ENCODE measurements at places on chromosomes 13 and 19.

DNA sequence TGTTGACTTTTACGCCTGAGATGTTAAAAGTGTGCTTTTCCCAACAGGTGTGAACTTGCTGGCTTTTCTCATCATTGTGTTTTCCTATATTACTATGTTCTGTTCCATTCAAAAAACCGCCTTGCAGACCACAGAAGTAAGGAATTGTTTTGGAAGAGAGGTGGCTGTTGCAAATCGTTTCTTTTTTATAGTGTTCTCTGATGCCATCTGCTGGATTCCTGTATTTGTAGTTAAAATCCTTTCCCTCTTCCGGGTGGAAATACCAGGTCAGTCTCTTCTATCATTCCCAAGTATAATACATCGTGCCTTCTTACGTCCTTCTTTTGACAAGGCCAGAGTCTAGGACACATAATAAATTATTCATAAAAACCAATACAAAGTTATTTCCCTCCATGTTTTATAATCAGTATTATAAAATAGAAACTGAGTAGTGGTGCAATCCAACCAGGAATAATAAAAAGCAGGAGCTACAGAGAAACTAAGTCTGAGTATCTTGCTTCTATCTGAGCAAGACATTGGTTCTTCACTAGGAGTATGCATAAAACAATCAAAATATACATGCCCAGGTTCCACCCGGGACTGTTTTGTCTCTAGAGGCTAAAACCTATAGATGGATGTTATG lies 57.9 kb downstream of the RXFP2 start:
- peak; percentile 70 for DNase-seq

DNA sequence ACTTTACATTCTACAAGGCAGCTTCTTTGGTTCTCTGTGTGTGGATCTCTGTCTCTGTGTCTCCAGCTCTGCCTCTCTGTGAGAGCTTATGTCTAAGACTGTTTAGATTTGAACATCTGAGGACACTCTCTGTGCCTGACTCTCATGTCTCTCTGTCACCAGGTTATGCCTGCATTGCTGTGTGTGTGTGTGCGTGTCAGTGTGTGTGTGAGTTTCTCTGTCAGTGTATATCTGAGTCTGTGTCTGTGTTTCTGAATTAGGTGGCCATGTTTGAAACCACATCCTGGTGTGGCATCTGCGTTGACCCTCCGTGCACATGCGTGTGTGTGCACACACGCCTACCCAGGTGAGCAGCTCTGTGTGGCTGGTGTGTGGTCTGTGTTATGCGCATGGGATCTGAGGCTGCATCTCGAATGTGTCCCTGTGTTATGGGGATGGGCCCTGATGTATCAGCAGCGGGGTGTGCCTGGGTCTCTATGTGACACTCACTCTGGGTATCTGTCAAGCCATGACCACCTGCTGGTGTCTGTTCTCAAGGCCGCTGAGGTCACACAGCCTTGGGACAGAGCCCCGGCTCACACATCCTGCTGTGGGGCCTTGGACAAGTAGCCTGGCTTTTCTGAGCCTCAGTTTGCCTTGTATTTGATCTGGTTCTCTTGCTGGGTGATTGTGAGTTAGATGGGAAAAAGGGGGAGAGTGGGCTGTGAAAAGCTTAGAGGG lies 6.7 kb downstream of the ATP1A3 start:
- DNase-seq: no peak

- no peak for DNase-seq
Observed at GRCh38 chr19:30557927-30558557, 185.9 kb downstream of the ZNF536 start.

DNA sequence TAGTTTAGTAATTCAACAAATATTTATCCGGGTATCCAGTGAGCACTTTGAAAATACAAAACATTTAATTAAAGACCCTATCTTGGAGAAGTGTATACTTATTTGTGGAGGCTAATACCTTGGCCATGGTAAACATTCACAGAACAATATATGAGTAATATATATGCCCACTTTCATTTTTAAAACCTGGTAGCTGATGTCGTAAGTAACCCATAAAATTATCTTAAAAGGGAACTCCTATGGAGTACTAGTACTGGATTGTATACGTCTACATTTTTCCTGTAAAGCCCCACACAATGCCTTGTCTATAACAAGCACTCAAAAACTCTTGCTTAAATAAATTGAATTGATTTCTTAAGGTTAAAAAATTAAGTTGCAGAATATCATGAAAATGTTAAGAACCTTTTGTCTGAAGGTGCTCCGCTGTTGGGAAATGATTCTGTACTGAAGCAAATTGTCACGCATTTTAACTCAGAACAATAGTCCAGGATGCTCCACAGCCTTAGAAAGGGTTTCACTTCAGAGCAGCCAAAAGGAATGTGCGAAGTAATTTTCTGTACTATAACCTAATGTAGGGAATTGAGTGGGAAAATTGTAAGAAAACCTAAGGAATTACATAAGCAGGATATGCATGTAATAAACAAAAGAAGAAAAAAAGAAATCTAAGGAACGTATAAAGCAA lies 58.9 kb upstream of the C1QTNF9 start:
- DNase-seq: no peak

DNA sequence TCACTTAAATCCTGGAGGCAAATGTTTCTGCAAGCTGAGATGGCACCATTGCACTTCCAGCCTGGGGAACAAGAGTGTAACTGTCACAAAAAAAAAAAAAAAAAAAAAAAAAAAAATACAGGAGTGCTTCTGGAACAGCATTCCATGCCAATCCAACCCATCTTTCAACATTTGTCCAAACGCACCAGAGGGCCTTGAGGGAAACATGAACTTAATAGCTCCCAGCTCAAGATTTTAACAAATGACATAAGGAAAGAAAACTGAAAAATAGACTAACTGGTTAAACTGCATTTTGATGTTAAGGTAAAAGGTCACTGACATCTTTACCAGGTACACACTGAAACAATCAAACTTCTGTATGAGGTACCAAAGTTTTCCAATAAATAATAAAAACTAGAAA lies 47.7 kb upstream of the ZNF83 start:
- no peak for DNase-seq

- no peak for DNase-seq
Observed at GRCh38 chr13:39918620-39919236, 263.3 kb downstream of the COG6 start.

GRCh38 chr19:23377276-23377675 lies 18.0 kb downstream of the ZNF91 start:
- no peak for DNase-seq

GRCh38 chr13:48808683-48809082 lies 155.0 kb downstream of the CYSLTR2 start:
- DNase-seq: peak; percentile 31

DNA sequence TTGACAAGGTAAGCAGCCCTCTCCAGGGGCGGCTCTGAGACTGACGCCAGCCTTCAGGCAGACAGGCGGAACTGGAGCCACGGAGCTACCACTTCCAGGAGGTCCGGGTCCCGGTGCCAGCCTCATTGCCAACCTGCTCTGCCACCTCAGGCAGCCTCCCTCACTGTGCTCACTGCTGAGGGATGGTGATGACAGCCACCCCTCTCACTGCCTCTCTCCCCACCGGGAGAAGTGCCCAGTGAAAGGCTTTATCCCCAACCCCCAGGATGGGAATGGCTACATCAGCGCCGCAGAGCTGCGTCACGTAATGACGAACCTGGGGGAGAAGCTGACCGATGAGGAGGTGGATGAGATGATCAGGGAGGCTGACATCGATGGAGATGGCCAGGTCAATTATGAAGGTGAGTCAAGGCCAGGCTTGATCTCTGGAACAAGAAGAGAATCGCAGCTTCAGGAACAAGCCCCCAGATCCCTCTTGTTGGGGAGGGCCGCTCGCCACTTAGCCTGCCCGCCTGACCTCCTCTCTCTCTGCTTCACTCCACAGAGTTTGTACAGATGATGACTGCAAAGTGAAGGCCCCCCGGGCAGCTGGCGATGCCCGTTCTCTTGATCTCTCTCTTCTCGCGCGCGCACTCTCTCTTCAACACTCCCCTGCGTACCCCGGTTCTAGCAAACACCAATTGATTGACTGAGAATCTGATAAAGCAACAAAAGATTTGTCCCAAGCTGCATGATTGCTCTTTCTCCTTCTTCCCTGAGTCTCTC lies 7.6 kb downstream of the CALM3 start:
- DNase-seq: no peak

GRCh38 chr13:32262165-32262564 lies 53.0 kb downstream of the ZAR1L start:
- no peak for DNase-seq

DNA sequence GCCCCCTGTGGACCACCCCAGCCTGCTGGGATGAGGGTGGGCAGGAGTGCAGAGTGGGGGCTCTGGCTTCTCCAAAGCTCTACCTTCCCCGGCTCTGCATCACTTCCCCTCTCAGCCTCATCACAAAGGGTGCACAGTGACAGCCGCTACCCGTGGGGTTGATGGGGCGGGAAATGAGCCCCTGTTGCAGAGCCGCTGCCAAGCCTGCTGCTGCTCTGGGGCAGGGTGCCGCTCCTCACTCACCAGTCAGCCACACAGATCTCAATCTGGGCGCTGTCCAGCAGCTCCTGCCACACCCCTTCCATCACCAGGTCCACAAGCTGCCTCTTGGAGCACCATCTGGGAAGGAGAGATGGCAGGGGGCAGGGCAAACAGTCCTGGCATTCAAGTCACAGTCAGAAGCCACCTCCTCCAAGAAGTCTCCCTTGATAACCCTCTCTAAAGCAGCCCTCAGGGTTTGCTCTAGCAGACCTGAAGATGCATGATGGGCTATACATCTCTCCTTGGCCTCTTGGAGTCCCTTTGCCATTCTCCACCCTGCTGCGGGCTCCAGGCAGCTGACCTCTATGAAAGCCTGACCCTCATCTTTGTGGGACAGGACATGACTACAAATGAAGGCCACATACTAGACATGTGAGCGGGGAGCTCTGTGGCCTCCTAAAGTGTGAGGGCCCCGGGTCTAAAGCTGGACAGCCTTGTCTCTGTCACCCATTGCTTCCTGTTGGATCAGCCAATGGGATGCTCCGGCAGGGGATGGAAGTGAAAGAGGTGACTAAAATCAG lies 15.7 kb downstream of the MRPS12 start:
- DNase-seq: no peak

GRCh38 chr13:114234645-114235421 lies at the start of gene CDC16:
Gene CDC16, plus strand, starts transcription at chr13:114234897. Its CDS starts 188 bp downstream, at chr13:114235085.
- peak; percentile 98 for DNase-seq

DNA sequence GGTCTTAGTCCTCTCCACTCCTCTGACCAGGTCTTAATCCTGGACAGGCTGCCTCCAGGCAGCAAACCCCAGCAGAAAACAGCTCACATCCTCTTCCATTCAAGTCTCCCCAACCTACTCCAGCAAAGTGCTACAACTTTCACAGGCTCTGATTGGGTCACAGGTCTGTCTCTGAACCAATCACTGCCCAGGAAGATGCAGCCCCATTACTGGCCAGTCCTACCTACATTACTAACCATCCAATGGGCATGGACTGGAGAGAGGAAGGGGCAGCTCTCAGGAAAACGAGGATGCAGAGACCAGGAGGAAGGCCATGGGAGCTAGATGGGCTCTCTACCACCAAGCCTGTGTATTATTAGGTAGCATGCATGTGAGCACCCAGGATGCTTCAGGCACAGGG lies 12.2 kb downstream of the MED26 start:
- DNase-seq: no peak

DNA sequence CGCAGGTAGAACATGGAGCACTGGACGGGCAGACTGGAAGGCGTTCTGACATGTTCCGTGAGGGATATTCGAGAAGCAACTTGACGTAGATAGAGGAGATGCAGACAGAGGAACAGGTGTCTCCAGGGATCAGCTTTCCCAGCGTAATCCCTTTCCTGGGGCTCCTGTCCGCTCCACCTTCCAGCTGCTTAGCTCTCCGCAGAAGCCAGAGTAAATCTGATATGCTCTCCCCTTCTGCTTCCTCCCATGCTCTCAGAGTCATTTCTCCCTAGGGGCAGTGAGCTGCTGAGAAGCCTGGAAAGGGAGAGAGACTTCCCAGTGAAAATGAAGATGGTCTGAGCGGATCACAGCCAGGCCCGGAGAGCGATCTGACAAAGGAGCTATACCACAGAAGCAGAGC lies 23.0 kb upstream of the OLFM4 start:
- no peak for DNase-seq

- DNase-seq: peak; percentile 18
Observed at GRCh38 chr13:36848199-36848982, 29.4 kb downstream of the RFXAP start.

- DNase-seq: no peak
Observed at GRCh38 chr19:1284979-1285736, 515 bp upstream of the EFNA2 start.

- peak; percentile 76 for DNase-seq
Observed at GRCh38 chr19:18848878-18849661, 17.3 kb downstream of the UPF1 start.

GRCh38 chr13:28658539-28658795 lies 463 bp upstream of the POMP start:
- peak; percentile 24 for DNase-seq

DNA sequence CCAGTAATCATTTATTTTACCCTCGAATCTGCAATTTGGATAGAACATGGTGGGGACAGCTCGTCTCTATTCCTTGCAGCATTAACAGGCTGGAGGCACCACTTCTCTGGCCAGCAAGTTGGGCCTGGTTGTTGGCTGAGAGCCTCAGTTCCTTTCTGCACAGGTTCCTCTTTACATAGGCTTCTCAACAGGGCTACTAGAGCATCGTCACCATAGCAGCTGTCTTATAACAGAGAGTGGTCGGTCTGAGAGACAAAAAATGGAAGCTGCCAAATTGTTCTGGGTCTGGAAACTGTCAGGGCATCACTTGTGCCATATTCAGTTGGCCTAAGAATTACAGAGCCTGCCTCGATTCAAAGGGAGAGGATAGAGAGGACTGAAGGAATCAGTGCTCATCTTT lies 86.7 kb downstream of the DNAJC15 start:
- no peak for DNase-seq

DNA sequence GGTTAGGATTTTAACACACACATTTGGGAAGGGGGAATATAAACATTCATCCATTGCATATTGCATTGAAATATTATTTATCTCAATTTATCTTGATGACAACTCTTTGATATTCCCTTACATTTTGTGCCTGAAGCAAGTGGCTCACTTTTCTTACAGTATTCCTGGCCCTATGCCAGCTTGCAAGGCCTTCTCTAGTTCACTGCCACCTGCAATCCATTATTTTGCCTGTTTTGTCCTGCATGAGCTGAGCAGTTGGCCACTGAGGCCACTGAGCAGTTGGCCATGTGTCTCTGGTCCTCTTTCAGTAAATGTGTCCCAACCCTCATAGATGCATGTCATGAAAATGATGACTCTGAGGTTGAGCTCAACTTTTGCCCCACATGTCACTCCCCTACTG lies 49.8 kb downstream of the CBY2 start:
- no peak for DNase-seq

GRCh38 chr13:87666831-87667230 lies 4.3 kb upstream of the SLITRK5 start:
- DNase-seq: no peak

All from AG20443 (cell line).